MM.1S (cell line): ENCODE measurements at places on chromosomes 5 and 9.

GRCh38 chr9:111914749-111915424 lies 18.3 kb downstream of the UGCG start:
- no peak for DNase-seq

DNA sequence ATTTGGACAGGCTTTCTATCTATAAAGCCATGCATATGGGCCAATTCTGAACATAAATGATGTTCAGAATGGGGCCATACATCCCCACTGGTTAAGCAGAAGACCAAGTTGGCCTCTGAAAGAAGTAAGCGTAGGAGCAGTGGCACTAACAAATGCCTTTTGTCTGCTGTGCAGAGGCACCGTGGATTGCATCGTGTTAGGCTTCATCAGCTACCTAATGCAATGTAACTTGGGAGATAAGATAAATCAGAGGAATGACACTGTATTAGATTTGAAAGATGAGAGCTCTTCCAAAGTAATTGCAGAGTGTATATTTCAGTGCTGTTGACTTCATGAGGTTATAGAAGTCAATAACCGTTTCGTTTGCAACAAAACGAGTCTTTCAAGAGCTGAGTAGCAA lies 148.1 kb downstream of the PARP8 start:
- DNase-seq = no peak

DNA sequence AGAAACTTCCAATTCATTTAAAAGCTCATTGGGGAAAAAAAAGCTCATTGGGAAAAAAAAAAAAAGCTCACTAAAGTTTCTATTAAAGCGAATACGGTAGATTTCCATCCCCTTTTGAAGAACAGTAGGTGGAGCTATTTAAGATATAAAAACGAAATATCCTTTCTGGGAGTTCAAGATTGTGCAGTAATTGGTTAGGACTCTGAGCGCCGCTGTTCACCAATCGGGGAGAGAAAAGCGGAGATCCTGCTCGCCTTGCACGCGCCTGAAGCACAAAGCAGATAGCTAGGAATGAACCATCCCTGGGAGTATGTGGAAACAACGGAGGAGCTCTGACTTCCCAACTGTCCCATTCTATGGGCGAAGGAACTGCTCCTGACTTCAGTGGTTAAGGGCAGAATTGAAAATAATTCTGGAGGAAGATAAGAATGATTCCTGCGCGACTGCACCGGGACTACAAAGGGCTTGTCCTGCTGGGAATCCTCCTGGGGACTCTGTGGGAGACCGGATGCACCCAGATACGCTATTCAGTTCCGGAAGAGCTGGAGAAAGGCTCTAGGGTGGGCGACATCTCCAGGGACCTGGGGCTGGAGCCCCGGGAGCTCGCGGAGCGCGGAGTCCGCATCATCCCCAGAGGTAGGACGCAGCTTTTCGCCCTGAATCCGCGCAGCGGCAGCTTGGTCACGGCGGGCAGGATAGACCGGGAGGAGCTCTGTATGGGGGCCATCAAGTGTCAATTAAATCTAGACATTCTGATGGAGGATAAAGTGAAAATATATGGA lies at the start of gene PCDHGA12:
Gene PCDHGA12, plus strand, starts transcription at position 176 of the 782 bp plus-strand sequence. Its CDS starts 253 bp downstream, at position 429.
- DNase-seq = peak; percentile 86

- DNase-seq = no peak
Measured at GRCh38 chr5:9335754-9336495, 209.9 kb downstream of the SEMA5A start.

DNA sequence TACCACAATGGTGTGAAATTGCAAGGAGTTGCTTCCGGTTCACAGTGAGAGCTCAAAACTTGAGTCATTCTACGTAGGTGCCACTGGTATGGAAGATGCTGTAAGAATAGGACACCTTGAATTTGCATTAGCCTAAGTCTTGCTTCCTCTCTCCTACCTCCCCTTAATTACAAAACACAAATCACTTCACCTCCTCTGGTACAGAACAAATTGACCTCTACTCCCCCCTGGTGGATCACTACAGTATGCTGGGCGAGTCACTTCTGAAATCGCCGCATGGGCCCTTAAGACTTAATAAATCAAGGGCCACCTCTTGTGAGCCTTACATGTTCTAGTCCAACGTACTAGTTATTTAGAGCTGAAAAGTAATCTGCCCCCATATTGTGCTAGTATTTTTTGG lies 145.3 kb upstream of the SMARCA2 start:
- peak; percentile 72 for DNase-seq

GRCh38 chr9:129075996-129076639 lies 4.8 kb upstream of the DOLPP1 start:
- DNase-seq = no peak

DNA sequence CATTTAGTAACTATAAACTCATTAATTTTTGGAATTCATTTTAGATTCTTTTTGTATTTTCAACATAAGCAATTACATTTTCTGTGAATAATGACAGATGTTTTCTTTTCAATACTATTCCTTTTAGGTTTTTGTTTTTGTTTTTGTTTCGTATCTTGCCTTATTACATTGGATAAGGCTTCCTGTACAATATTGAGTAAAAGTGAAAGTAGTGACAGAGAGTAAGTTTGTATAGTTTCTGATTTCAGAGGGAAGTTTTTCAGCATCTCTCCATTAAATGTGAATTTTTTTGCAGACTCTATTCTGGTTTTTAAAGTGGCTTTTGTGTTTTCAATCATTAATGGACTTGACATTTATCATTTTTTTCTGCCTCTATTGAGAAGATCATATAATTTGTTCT lies 12.8 kb upstream of the CAMK4 start:
- no peak for DNase-seq

GRCh38 chr5:14948383-14948782 lies 76.8 kb upstream of the ANKH start:
- DNase-seq = no peak

DNA sequence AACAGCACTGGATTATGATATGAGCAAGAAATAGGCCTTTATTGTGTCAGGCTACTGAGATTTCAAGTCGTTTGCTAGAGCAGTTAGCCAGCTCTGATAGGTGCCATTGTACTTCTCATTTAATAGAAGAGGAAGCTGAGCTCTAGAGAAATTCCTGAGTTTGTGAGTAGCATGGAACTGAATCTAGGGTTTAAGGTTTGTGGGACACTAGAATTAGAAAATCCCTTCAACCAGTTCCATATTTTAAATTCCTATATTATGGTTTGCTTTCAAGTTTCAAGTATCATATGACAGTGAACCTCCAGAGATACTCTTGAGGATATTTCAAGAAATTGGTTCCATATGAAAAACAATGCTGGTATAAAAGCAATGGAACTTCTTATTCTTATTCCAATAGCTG lies 87.6 kb downstream of the ANKRD55 start:
- DNase-seq = no peak

DNA sequence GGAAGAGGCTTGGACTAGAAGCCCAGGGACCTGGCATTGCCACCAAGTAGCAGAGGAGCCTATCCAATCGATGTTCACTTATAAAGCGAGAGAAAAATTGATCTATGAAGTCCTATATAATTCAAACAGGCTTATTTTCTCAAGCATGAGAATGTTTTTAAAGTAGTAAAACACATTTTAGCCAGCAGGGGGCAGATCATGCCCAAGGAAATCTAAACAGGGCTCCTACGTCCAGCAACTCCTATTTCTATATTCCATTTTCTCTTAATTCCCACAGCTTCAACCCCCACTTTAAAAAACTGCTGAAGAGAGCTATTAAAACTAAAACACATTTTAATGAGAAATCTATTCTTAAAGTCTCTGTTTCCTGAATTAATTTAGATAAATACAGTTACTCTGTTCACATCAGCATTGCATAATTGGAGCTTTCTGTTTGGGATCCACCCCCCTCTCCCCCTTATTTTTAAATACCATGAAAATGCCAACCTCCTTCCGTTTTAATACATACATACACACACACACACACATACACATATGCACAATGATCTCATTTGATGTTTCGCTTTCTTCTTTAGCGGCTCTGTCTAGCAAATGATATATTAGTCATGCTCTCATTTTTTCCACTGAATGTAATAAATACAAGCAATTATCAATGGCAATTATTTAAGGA lies 144.9 kb downstream of the MYO10 start:
- peak; percentile 44 for DNase-seq

GRCh38 chr5:111463311-111463710 lies 49.0 kb downstream of the STARD4 start:
- DNase-seq = no peak
